Fibroblast of villous mesenchyme (primary cell): ENCODE measurements at places on chromosomes 3 and 15. TPM values are rescaled to one million over a fixed set of nuclear protein-coding genes. Genes with fewer than 3 reads are reported as not detected.

The PROS1 gene
- total RNA-seq: 12.1 and 14.2 TPM in 2 replicates

The SLC38A3 gene
- total RNA-seq: not detected in 2 replicates

The CX3CR1 gene
- total RNA-seq: not detected in 2 replicates

The CPN2 gene
- not detected in 2 replicates for total RNA-seq

The CISH gene
- 0.86 and 0.97 TPM in 2 replicates for total RNA-seq

The BTLA gene
- not detected in 2 replicates for total RNA-seq
